ENCODE measurements at places on chromosomes 16 and 17. TPM values are rescaled to one million over a fixed set of nuclear protein-coding genes. Genes with fewer than 3 reads are reported as not detected.

GRCh38 chr17:70552230-70552981 is 383.1 kb downstream of the KCNJ2 start:
- no peak overlapping the region for H3K27ac ChIP-seq
- no peaks in the 10 kb centered on the region for H3K36me3 ChIP-seq
- no peak overlapping the region for H3K4me3 ChIP-seq
- no peaks in the 10 kb centered on the region for H3K4me1 ChIP-seq
- no peak for DNase-seq
- H3K27me3 ChIP-seq, result no peaks in the 10 kb centered on the region

C17orf78 gene
- total RNA-seq, result not detected

CLDN6 gene
- total RNA-seq, result not detected

SLC9A5 gene
- total RNA-seq, result 1.7 TPM

KIAA0513 gene
- 18.1 TPM for total RNA-seq

DNA sequence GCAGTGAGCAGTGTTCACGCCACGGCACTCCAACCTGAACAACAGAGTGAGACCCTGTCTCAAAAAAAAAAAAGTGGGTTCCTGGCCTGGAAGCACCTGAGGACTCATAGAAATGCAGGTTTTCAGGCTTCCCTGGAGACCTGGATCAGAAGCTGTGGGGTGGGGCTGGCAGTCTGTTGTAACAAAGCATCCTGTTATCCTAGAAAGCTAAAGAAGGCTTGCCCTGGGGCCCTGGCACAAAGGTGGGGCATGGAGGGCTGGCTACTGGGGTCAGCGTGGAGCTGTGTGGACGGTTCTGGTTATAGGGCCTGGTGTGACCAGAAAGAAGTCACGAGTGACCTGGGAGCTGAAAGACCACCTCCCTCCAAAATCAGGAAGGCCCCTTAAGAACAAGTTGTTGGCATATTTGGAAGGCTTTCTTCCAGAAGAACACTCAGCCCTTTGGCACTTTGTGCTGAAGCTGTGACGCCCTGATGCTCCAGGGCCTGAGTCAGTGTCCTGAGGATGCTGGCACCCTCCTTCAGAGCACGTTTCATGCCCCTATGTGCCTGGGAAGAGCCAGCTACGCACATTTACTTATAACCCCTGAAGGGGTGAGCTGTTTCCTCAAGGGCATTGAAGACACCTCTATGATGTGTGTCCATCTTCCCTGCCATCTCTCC is 6.2 kb downstream of the CRISPLD2 start:
- DNase-seq, result no peak
- no peaks in the 10 kb centered on the region for H3K36me3 ChIP-seq
- H3K4me1 ChIP-seq, result no peaks in the 10 kb centered on the region
- no peak overlapping the region for H3K27ac ChIP-seq
- H3K4me3 ChIP-seq, result no peak overlapping the region

DNA sequence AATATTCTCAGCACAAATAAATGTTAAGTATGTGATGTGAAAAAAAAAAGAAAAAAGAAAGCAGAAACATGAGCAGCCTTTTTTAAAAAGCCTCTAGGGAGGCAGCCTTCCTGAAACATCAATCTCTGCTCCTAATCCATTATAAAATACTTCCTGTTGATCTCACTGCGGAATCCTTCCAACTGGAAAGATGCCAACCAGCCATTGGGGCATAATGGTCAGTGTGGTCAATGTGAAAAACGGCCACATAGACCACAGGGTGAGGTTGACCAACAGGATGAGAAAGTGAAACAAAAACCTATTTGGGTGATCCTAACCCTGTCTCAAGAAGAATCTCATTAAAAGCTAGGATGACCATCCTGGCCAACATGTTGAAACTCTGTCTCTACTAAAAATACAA is 26.1 kb upstream of the ABCA8 start:
- no peak for DNase-seq
- H3K36me3 ChIP-seq, result no peaks in the 10 kb centered on the region
- H3K4me1 ChIP-seq, result no peaks in the 10 kb centered on the region
- H3K4me3 ChIP-seq, result no peak overlapping the region
- H3K27me3 ChIP-seq, result no peaks in the 10 kb centered on the region
- H3K27ac ChIP-seq, result no peak overlapping the region

GRCh38 chr17:65515959-65516948 is 45.2 kb downstream of the AXIN2 start:
- no peak for DNase-seq
- no peaks in the 10 kb centered on the region for H3K4me1 ChIP-seq
- H3K27ac ChIP-seq, result no peak overlapping the region
- H3K4me3 ChIP-seq, result no peak overlapping the region
- no peaks in the 10 kb centered on the region for H3K36me3 ChIP-seq

GRCh38 chr16:75070012-75070841 is 46.4 kb downstream of the LDHD start:
- no peak overlapping the region for H3K4me3 ChIP-seq
- H3K4me1 ChIP-seq, result peaks cover 19% of the 10 kb centered on the region
- DNase-seq, result no peak

- H3K27ac ChIP-seq, result no peak overlapping the region
- no peaks in the 10 kb centered on the region for H3K27me3 ChIP-seq
- DNase-seq, result no peak
- no peaks in the 10 kb centered on the region for H3K4me1 ChIP-seq
Observed at GRCh38 chr17:28412099-28412498, 6.1 kb upstream of the SLC46A1 start.

SNTB2 gene
- 13.4 TPM for total RNA-seq

DNA sequence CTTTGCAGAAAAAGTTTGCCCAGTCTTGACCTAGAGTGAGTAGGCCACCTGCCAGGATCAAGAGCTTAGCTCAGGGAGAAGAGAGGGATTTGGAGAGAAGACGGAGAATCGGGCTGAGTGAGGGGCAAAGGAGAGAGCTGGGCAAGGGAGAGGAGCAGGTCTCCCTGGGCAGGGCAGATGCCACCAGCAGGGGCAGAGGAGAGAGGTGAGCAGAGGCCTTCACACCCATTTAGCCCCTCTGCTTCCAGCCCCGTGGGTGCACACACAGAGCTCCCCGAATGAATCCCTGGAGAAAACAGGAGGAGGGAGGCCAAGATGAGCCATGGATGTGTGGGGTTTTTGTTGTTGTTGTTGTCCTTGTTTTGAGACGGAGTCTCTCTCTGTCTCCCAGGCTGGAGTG is 29.2 kb downstream of the TBX4 start:
- no peak overlapping the region for H3K27ac ChIP-seq
- H3K4me1 ChIP-seq, result no peaks in the 10 kb centered on the region
- no peaks in the 10 kb centered on the region for H3K36me3 ChIP-seq
- no peak overlapping the region for H3K4me3 ChIP-seq

SNX20 gene
- total RNA-seq, result 70.8 TPM

GRCh38 chr17:53948323-53948722 is 125.6 kb downstream of the KIF2B start:
- no peaks in the 10 kb centered on the region for H3K27me3 ChIP-seq
- no peaks in the 10 kb centered on the region for H3K36me3 ChIP-seq
- H3K27ac ChIP-seq, result no peak overlapping the region
- no peaks in the 10 kb centered on the region for H3K4me1 ChIP-seq

GRCh38 chr17:76197911-76198310 is 42.4 kb downstream of the RNF157 start:
- no peak for DNase-seq
- peaks cover 36% of the 10 kb centered on the region for H3K4me1 ChIP-seq
- no peaks in the 10 kb centered on the region for H3K36me3 ChIP-seq

USP31 gene
- total RNA-seq, result 4.7 TPM

- DNase-seq, result peak; percentile 18
- H3K4me3 ChIP-seq, result no peak within 1 kb of the TSS
- H3K4me1 ChIP-seq, result peaks cover 30% of the 10 kb centered on the region
- no peaks in the 10 kb centered on the region for H3K27me3 ChIP-seq
Observed at GRCh38 chr17:28717578-28718332, at the start of gene RAB34. TSS of gene RAB34 (minus strand) at chr17:28717868. CDS start at chr17:28717266, 602 bp downstream.

All from naive thymus-derived CD4-positive, alpha-beta T cell (primary cell).